ENCODE measurements at places on chromosomes 16 and 17. TPM values are rescaled to one million over a fixed set of nuclear protein-coding genes. Genes with fewer than 3 reads are reported as not detected.

RNU2-1 gene
- polyA plus RNA-seq: 2.1 TPM

SCO1 gene
- 26.0 TPM for polyA plus RNA-seq

DNA sequence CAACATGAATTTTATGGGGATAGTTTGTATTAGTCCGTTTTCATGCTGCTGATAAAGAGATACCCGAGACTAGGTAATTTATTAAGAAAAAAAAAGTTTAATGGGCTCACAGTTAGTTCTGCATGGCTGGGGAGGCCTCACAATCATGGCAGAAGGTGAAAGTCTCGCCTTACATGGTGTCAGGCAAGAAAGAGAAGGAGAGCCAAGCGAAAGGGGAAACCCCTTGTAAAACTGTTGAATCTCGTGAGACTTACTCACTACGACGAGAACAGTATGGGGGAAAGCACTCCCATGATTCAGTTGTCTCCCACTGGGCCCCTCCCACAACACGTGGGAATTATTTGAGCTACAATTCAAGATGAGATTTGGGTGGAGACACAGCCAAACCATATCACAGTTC, 181.5 kb downstream of the PRKCA start:
- DNase-seq: no peak

DNA sequence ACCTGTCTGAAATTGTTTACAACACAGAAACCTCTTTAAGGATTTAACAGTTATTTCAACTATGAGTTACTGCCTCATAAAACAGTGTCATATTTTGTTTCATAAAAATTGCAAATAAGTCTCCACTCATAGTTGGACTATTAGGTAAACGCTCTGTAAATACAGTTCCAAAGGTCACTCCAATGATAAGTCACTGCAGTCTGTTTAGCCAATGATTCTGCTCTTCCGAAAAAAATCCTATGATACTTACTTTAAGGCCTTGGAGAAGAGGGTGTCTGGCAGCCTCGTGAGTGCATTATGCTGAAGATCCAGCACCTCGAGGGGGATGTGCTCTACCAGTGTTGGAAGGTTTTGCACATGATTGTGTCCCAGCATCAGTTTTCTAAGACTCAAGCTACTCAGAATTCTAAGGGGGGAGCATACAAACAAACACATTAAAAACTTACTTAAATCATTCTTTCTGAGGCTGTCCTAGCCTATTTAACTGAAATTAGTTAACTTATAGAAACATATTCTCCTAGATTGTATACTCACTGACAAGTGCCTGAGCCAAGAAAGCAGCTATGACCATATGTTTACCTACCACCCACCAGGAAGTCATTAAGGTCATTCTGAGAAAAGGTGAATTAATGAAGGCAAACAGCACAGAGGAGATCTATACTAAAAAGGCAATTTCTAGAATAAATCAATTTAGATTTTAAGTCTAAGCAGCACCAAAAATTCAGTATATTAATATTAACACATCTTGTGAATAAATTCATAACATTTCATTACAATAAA, 41.1 kb downstream of the MARVELD3 start:
- DNase-seq: no peak

PLD6 gene
- 5.0 TPM for polyA plus RNA-seq

GRCh38 chr17:62702746-62703260, 75.3 kb downstream of the MRC2 start:
- no peak for DNase-seq

- no peak for DNase-seq
Observed at GRCh38 chr16:59635674-59636073, 901.6 kb upstream of the GOT2 start.

TOM1L2 gene
- 51.8 TPM for polyA plus RNA-seq

DNA sequence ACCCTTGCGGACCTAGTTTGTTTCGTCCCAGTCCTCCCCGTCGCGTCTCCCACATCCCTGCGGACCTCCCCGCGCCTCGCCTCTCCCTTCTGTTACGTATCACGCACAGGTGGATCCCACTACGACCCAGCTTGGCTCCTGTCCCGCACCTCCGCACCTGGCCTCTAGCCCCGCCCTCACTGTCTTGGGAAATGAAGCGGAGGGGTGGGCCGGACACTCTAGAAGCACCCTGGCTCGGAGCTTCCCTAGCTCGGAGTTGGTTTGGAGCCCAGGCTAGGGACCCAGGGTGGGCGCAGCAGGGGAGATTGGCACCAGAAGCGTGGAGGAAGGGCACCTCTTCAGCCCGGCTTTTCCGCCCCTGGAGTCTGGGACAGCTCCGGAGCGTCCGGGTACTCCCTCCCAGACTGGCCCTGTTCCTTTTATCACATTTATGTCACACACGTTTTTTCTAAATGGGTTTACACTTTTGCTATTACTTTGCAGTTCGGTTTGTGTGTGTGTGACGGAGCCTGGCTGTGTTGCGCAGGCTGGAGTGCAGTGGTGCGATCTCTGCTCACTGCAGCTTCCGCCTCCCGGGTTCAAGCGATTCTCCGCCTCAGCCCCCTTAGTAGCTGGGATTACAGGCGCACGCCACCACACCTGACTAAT, 1.4 kb upstream of the CEMP1 start:
- peak; percentile 53 for DNase-seq

DNA sequence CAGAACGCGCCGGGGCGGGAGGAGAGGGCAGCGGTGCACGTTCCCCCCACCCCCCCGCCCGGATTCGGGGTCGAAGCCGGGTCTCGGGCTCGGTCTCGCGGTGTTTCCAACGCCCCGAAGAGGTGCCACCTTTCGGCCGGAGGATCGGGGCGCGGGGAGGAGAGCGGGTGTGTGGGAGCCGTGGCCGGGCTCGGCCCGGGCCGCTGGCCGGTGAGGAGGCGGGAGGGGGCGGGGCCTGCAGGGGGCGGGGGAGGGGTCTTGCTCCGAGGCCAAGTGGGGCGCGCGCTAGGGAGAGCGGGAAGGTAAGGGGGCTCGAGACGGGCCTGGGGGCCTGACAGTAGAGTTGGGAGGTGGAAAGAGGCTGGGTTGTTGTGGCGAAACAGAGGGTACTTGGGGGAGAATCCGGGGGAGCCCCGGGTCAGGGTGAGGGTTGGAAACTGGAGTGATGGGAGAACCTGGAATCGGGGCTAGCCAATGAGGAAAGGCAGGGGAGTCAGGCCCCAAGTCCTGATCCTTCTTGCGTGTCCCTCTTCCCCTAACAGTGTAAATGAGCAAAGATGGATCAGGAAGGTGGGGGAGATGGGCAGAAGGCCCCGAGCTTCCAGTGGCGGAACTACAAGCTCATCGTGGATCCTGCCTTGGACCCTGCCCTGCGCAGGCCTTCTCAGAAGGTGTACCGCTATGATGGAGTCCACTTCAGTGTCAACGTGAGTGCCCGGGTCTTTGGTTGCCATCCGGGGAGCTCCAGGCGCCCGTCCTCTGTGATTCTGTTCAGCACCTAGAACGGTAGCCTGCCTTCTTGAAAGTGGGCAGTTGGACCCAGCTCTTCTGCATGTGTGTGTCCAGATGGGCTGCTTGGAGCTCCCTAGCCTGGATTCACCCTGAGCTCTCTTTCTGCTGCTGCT, 873 bp downstream of the SETD1A start:
- DNase-seq: no peak

All from hindlimb muscle (tissue), 1 donor.